ENCODE measurements at places on chromosomes 6 and 20. TPM values are rescaled to one million over a fixed set of nuclear protein-coding genes. Genes with fewer than 3 reads are reported as not detected.

Gene SRSF12
- 0.33 TPM for total RNA-seq

GRCh38 chr6:74145931-74146330 is 449.9 kb downstream of the CD109 start:
- no peaks in the 10 kb centered on the region for H3K27me3 ChIP-seq
- no peak overlapping the region for H3K27ac ChIP-seq
- H3K4me3 ChIP-seq, result no peak overlapping the region
- H3K4me1 ChIP-seq, result no peaks in the 10 kb centered on the region
- no peaks in the 10 kb centered on the region for H3K36me3 ChIP-seq

GRCh38 chr6:53737746-53738145 is 57.1 kb upstream of the LRRC1 start:
- no peak overlapping the region for H3K27ac ChIP-seq
- no peaks in the 10 kb centered on the region for H3K27me3 ChIP-seq
- DNase-seq, result no peak
- no peaks in the 10 kb centered on the region for H3K36me3 ChIP-seq
- no peaks in the 10 kb centered on the region for H3K4me1 ChIP-seq
- no peak overlapping the region for H3K4me3 ChIP-seq

GRCh38 chr6:114600381-114600780 is 257.6 kb upstream of the HS3ST5 start:
- H3K27me3 ChIP-seq, result no peaks in the 10 kb centered on the region
- no peak overlapping the region for H3K4me3 ChIP-seq
- no peaks in the 10 kb centered on the region for H3K36me3 ChIP-seq
- no peak for DNase-seq
- H3K4me1 ChIP-seq, result no peaks in the 10 kb centered on the region
- H3K27ac ChIP-seq, result no peak overlapping the region

Gene CGA
- total RNA-seq, result not detected

Gene PKIB
- total RNA-seq, result 1.3 TPM

Gene BTNL2
- total RNA-seq, result not detected

Gene TRIM10
- not detected for total RNA-seq

GRCh38 chr6:110881546-110882273 is 7.1 kb downstream of the AMD1 start:
- no peaks in the 10 kb centered on the region for H3K27me3 ChIP-seq
- no peak overlapping the region for H3K27ac ChIP-seq
- peaks cover 7% of the 10 kb centered on the region for H3K4me1 ChIP-seq
- H3K4me3 ChIP-seq, result no peak overlapping the region
- DNase-seq, result no peak
- no peaks in the 10 kb centered on the region for H3K36me3 ChIP-seq

- H3K4me1 ChIP-seq, result no peaks in the 10 kb centered on the region
- no peak for DNase-seq
- H3K27me3 ChIP-seq, result peaks cover 7% of the 10 kb centered on the region
These were observed 7.8 kb upstream of the DUSP22 start for GRCh38 chr6:284486-284885.

- H3K27me3 ChIP-seq, result peaks cover 6% of the 10 kb centered on the region
- no peak overlapping the region for H3K27ac ChIP-seq
- H3K4me1 ChIP-seq, result no peaks in the 10 kb centered on the region
- H3K4me3 ChIP-seq, result no peak overlapping the region
- no peak for DNase-seq
These were observed 13.3 kb downstream of the HLA-DPB1 start for GRCh38 chr6:33088931-33089620.

Data from fibroblast of lung (primary cell).